ENCODE measurements at places on chromosomes 12 and 14. TPM values are rescaled to one million over a fixed set of nuclear protein-coding genes. Genes with fewer than 3 reads are reported as not detected.
A peak's percentile ranks its signal among the peaks of the same experiment; 100 is the strongest.

LBHD2 gene
- not detected for total RNA-seq

PROX2 gene
- total RNA-seq = not detected

KDM5A gene
- total RNA-seq = 95.9 TPM

- H3K36me3 ChIP-seq = no peaks in the 10 kb centered on the region
- H3K4me3 ChIP-seq = no peak overlapping the region
- no peaks in the 10 kb centered on the region for H3K4me1 ChIP-seq
- H3K27me3 ChIP-seq = peaks cover 2% of the 10 kb centered on the region
Observed at GRCh38 chr14:22112004-22112403, 438.4 kb upstream of the OR4E1 start.

- no peaks in the 10 kb centered on the region for H3K27me3 ChIP-seq
- no peak overlapping the region for H3K4me3 ChIP-seq
- no peaks in the 10 kb centered on the region for H3K36me3 ChIP-seq
- H3K27ac ChIP-seq = peak overlapping the region; percentile 98
- DNase-seq = peak; percentile 70
- peaks cover 10% of the 10 kb centered on the region for H3K4me1 ChIP-seq
Observed at GRCh38 chr12:28507033-28507432, 316.8 kb downstream of the CCDC91 start.

GRCh38 chr14:99412117-99413061, 68.3 kb downstream of the SETD3 start:
- H3K4me3 ChIP-seq = no peak overlapping the region
- DNase-seq = peak; percentile 25
- H3K27ac ChIP-seq = no peak overlapping the region
- peaks cover 13% of the 10 kb centered on the region for H3K36me3 ChIP-seq
- H3K4me1 ChIP-seq = no peaks in the 10 kb centered on the region

DNA sequence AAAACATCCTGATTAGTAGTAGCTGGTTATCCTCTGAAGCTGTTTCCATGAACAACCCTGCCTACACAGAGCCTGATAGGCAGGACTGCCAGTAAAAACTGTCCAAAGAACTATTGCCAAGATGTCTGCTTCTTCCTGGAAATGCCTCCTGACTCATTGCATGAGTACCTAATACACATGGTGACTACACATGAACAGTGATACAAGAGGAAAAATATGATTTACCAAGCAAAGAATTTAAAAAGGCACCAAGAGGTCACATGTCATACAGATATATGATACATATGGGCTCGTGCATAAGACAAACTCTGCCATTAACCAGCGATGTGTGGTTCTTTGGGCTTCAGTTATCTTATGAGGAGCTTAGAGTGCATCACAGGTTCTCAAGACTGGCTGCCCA, 552.3 kb downstream of the SLC16A7 start:
- peaks cover 2% of the 10 kb centered on the region for H3K4me1 ChIP-seq
- H3K36me3 ChIP-seq = no peaks in the 10 kb centered on the region
- no peaks in the 10 kb centered on the region for H3K27me3 ChIP-seq
- no peak overlapping the region for H3K4me3 ChIP-seq

GRCh38 chr12:122048151-122048550, 26.5 kb downstream of the BCL7A start:
- no peak overlapping the region for H3K4me3 ChIP-seq
- no peaks in the 10 kb centered on the region for H3K27me3 ChIP-seq
- peak; percentile 26 for DNase-seq
- peaks cover 16% of the 10 kb centered on the region for H3K36me3 ChIP-seq
- no peak overlapping the region for H3K27ac ChIP-seq

Measured in IMR-90 (cell line).